ENCODE measurements at places on chromosomes 2 and 18. TPM values are rescaled to one million over a fixed set of nuclear protein-coding genes. Genes with fewer than 3 reads are reported as not detected.

GRCh38 chr2:54471221-54471711 is 15.1 kb downstream of the SPTBN1 start:
- DNase-seq: no peak

Gene MAB21L4
- not detected for total RNA-seq

GRCh38 chr18:65934874-65935273 is 184.1 kb downstream of the CDH7 start:
- DNase-seq: no peak

DNA sequence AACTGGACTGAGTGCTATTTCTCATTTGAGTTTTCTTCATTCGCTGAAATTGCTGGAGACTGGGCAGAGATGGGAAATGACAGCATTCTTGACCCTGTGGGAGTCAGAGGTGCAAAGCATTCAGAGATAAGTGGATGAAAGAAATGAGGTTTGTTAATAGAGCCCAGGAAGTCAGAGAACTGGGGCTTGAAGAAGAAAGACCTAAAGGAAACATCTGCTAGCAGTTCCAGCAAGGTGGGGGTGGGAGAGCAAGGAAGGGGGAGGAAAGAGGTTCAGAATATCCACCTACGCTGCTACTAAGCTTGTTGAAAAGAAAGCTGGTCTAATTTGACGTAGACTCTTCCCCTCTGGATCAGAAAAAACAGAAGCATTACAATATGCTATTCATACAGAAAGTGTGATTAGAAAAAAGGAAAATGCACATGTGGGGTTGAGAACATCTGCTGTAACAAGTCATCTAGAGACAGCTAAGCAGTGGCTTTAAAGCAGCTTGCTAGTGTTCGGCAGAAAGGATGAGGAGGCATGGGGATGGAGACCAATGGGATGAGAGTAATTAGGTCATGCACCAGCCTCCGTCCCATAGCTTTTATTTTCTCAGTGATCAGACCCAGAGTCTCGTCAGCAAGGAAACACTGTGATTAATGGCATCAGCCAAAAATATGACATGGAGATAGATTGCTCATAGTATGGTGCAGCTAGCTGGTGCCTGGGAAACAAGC is 29.7 kb downstream of the NAB1 start:
- no peak for DNase-seq

Gene ASXL3
- total RNA-seq: 4.3 TPM

- DNase-seq: no peak
Measured at GRCh38 chr2:168350380-168350779, 103.0 kb upstream of the STK39 start.

Gene CRYGC
- total RNA-seq: not detected

Gene DTYMK
- total RNA-seq: 18.5 TPM

- no peak for DNase-seq
Measured at GRCh38 chr2:216163518-216163917, 54.4 kb downstream of the XRCC5 start.

- DNase-seq: no peak
Measured at GRCh38 chr2:229344151-229344551, 73.1 kb upstream of the PID1 start.

Gene ZNF236
- 17.2 TPM for total RNA-seq

- no peak for DNase-seq
Measured at GRCh38 chr2:142944264-142944663, 66.8 kb downstream of the KYNU start.

Gene RPRM
- total RNA-seq: 1.1 TPM

Gene PLGLB1
- 9.0 TPM for total RNA-seq

DNA sequence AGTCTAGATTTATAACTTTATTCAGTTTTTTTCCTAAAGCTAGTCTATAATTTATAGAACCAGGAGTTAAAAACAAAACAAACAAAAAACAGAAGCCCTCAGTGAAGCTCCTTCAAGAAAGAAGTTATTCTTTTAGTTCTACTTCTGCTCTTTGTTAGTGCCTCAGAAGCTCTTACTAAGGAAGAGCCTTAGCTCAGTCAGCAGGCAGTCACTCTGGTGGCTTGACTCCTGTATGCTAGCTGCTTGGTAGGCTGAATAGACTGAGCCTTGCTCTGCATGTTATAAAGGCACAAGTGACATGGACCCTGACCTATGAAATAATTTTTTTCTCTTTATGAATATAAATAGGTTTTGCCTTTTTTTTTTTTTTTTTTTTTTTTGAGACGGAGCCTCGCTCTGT is 24.8 kb downstream of the NCOA1 start:
- no peak for DNase-seq

Gene RPL37A
- total RNA-seq: 1,766 TPM

DNA sequence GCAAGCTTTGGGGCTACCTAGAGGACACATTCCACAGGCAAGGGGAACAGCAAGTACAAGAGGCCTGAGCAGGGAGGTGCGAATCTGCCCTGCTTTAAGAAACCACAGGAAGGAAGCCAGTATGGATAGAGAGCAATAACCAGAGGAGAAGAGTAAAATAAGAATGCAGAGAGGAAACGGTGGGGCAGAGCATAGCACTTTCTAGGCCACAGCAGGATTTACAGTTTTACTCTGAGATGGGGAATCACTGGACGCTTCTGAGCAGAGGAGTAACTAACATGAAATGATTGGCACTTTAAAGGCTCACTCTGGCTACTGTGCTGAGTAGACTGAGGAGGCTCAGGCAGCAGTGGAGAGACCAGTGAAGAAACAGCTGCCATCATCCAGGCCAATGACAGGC is 23.8 kb downstream of the AAK1 start:
- DNase-seq: no peak

- no peak for DNase-seq
Measured at GRCh38 chr2:2000724-2001061, 256.4 kb upstream of the PXDN start.

GRCh38 chr2:5616019-5616418 is 76.2 kb upstream of the SOX11 start:
- no peak for DNase-seq

GRCh38 chr2:191180276-191180675 is 29.5 kb upstream of the STAT4 start:
- no peak for DNase-seq

Gene SCYGR4
- not detected for total RNA-seq

Gene HAAO
- 29.1 TPM for total RNA-seq

GRCh38 chr2:46187112-46187618 is 110.0 kb upstream of the EPAS1 start:
- peak; percentile 63 for DNase-seq

Gene AUP1
- total RNA-seq: 85.4 TPM

Gene SERPINB13
- total RNA-seq: not detected

GRCh38 chr2:197300139-197300538 is 10.4 kb downstream of the ANKRD44 start:
- no peak for DNase-seq

Gene KRTCAP3
- 2.4 TPM for total RNA-seq

DNA sequence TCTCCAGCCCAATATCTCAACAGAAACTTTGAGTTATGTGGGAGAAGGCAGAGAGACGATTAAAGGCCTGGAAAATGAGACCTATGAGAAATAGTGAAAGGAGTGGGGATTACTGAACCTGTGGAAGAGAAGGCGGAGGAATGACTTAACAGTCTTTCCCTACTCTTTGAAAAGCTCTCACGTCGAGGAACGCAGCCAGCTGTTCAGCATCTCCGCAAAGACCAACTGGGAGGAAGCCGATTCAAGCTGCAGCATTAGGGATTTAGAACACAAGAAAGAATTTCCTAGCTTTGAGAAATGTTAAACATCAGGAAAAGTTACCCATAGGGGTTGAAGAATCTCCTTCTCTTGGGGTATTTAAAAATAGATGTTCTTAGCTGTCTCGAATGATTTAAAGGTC is 233.2 kb upstream of the PARD3B start:
- DNase-seq: no peak

Measured in aorta (tissue), 5 donors.